ENCODE measurements at places on chromosomes 4 and X. TPM values are rescaled to one million over a fixed set of nuclear protein-coding genes. Genes with fewer than 3 reads are reported as not detected.

GRCh38 chr4:98341309-98341708 lies 80.1 kb downstream of the RAP1GDS1 start:
- DNase-seq, result no peak
- no peaks in the 10 kb centered on the region for H3K36me3 ChIP-seq
- no peaks in the 10 kb centered on the region for H3K4me1 ChIP-seq
- no peak overlapping the region for H3K4me3 ChIP-seq
- H3K27ac ChIP-seq, result no peak overlapping the region
- no peaks in the 10 kb centered on the region for H3K27me3 ChIP-seq

GRCh38 chr4:168183717-168184571 lies 91.6 kb downstream of the ANXA10 start:
- no peaks in the 10 kb centered on the region for H3K4me1 ChIP-seq
- H3K27me3 ChIP-seq, result no peaks in the 10 kb centered on the region
- H3K36me3 ChIP-seq, result no peaks in the 10 kb centered on the region
- H3K27ac ChIP-seq, result no peak overlapping the region
- DNase-seq, result no peak

- no peaks in the 10 kb centered on the region for H3K36me3 ChIP-seq
- H3K4me3 ChIP-seq, result no peak overlapping the region
- no peak overlapping the region for H3K27ac ChIP-seq
- H3K27me3 ChIP-seq, result no peaks in the 10 kb centered on the region
- H3K4me1 ChIP-seq, result no peaks in the 10 kb centered on the region
Measured at GRCh38 chr4:117466388-117466787, 381.0 kb upstream of the TRAM1L1 start.

DNA sequence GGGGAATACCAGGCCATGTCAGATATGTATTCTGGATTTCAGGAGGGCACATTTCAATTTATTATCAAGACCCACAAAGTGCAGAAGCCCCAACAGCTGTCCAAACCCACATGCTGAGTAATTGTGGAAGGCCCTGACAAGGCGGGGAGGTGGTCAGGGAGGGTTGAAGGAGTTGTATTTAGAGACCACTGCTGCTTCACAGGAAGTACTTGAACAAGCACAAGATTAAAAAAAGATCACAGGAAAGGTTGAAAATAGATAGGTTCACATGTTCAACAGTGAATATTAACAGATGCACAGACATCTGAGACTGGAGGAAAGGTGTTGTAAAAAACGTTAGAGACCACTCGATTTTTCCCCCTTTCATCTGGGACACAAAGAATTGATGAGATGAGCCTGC lies 17.9 kb downstream of the ATP8A1 start:
- peaks cover 68% of the 10 kb centered on the region for H3K4me1 ChIP-seq
- H3K36me3 ChIP-seq, result no peaks in the 10 kb centered on the region
- no peaks in the 10 kb centered on the region for H3K27me3 ChIP-seq
- no peak overlapping the region for H3K27ac ChIP-seq
- no peak overlapping the region for H3K4me3 ChIP-seq
- DNase-seq, result no peak

DNA sequence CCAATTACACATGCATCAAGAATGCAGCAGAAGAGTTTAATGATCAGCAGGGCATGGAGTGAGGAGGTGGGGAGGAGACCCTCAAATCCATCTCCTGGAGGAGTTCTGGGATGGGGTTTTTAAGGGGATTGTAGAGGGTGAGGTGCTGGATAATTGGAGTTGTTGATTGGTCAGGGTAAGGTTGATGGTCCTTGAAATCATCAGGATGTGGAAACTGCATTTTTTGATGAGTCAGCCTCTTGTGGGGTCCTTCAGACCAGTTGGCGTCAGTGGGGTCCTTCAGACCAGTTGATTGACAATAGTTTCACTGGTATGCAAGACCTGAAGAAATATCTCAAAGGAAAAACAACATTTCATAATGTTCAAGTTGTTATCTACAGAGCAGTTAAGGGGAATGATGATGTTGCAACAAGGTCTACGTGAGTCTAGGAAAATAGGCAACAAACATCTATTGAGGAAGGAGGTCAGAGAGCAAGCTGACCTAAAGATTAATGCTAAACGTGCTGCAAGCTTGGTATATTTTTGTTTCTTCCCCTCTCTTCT lies 88.3 kb downstream of the NRK start:
- no peaks in the 10 kb centered on the region for H3K36me3 ChIP-seq
- H3K27ac ChIP-seq, result no peak overlapping the region
- DNase-seq, result no peak
- no peak overlapping the region for H3K4me3 ChIP-seq
- H3K4me1 ChIP-seq, result no peaks in the 10 kb centered on the region
- no peaks in the 10 kb centered on the region for H3K27me3 ChIP-seq

DNA sequence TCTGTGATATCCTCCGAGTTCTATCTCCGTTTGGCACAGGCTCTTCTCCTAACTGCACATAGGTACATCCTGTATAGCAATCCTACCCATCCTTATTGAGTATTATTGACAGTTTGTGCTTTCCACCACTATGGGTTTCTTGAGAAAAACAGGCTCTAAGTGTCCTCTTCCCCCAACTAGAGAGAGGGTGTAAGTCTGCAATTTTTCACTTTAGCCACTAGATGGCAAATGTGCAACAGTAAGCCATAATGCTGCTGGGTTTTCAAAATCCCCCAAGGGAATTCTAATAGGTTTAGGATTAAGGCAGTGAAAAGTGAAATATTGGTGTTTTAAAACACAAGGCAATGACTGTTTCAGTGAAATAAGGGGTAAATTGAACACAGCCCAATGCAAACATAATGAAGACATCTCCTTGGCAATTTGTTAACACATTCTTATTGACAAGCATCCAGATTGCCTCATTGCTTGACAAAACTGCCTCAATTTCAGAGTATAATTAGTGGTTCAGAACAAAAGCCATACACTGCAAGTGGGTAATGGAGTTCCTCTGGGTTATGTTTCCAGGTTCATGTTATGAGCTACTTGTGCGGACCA lies 239.0 kb upstream of the HTR2C start:
- no peak for DNase-seq
- no peaks in the 10 kb centered on the region for H3K27me3 ChIP-seq
- H3K4me3 ChIP-seq, result no peak overlapping the region
- H3K27ac ChIP-seq, result no peak overlapping the region
- no peaks in the 10 kb centered on the region for H3K4me1 ChIP-seq

- H3K27ac ChIP-seq, result no peak overlapping the region
- no peaks in the 10 kb centered on the region for H3K36me3 ChIP-seq
- DNase-seq, result no peak
- H3K27me3 ChIP-seq, result no peaks in the 10 kb centered on the region
- H3K4me3 ChIP-seq, result no peak overlapping the region
- no peaks in the 10 kb centered on the region for H3K4me1 ChIP-seq
Measured at GRCh38 chrX:13284570-13284969, 35.3 kb downstream of the ATXN3L start.

- H3K4me1 ChIP-seq, result no peaks in the 10 kb centered on the region
- no peak overlapping the region for H3K27ac ChIP-seq
- H3K36me3 ChIP-seq, result no peaks in the 10 kb centered on the region
- no peaks in the 10 kb centered on the region for H3K27me3 ChIP-seq
- no peak overlapping the region for H3K4me3 ChIP-seq
Measured at GRCh38 chrX:141415889-141416288, 168.6 kb downstream of the SPANXA1 start.

- no peaks in the 10 kb centered on the region for H3K27me3 ChIP-seq
- DNase-seq, result no peak
- no peaks in the 10 kb centered on the region for H3K36me3 ChIP-seq
- no peak overlapping the region for H3K4me3 ChIP-seq
Measured at GRCh38 chr4:127140306-127140705, 492.5 kb upstream of the INTU start.

DNA sequence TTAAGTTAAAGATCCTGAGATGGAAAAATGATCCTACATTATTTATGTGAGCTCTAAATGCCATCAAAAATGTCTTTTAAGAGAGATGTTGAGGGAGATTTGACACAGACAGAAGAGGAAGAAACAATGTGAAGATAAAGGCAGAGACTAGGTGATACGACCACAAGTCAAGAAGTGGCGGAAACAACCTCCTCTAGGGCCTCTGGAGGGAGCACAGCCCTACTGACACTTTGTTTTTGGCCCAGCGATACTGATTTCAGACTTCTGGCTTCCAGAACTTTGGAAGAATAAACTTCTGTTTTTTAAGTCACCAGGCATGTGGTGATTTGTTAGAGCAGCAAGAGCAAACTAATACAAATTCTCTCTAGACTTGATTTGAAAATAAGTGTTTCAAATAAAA lies 1216.1 kb downstream of the FSTL5 start:
- H3K36me3 ChIP-seq, result no peaks in the 10 kb centered on the region
- no peaks in the 10 kb centered on the region for H3K27me3 ChIP-seq
- H3K4me1 ChIP-seq, result no peaks in the 10 kb centered on the region
- no peak overlapping the region for H3K27ac ChIP-seq

- H3K27ac ChIP-seq, result no peak overlapping the region
- no peaks in the 10 kb centered on the region for H3K36me3 ChIP-seq
Measured at GRCh38 chrX:41781500-41781899, 57.5 kb downstream of the GPR82 start.

DNA sequence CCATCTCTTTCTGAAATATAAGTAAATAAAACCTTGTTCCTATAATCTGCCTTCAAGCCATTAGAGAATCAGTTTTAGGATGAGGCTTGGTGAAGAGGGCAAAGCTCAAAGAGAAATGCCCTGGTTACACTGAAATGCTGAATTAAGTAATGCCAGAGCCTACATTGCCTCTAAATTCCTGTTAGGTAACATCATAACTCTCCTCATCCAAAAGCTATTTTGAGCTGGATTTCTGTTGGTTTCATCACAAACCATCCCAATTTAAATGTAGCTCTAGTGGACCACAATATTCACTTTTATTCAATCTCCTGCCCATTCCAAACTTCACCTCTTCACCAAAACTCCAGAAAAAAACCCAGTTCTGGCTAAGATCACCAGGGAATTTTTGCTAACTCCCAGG lies 1319.7 kb upstream of the TENM3 start:
- H3K4me1 ChIP-seq, result no peaks in the 10 kb centered on the region
- H3K27me3 ChIP-seq, result no peaks in the 10 kb centered on the region

DNA sequence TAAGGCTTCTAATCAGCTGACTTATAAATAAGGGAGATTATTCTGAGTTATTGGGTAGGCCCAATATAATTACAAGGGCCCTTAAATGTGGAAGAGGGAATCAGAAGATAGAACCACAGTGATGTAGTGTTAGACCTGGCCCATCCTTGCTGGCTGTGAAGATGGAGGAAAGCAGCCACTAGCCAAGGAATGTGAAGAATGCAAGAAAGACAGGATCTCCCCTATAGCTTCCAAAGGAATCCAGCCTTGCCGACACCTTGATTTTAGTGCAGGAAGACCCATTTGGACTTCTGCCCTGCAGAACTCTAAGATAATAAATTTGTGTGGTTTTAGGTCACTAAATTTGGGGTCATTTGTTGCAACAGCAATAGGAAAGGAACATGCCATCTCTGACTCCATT lies 150.6 kb downstream of the SPATA18 start:
- no peaks in the 10 kb centered on the region for H3K4me1 ChIP-seq
- no peak overlapping the region for H3K27ac ChIP-seq
- no peaks in the 10 kb centered on the region for H3K27me3 ChIP-seq
- H3K4me3 ChIP-seq, result no peak overlapping the region
- H3K36me3 ChIP-seq, result no peaks in the 10 kb centered on the region
- DNase-seq, result no peak

DNA sequence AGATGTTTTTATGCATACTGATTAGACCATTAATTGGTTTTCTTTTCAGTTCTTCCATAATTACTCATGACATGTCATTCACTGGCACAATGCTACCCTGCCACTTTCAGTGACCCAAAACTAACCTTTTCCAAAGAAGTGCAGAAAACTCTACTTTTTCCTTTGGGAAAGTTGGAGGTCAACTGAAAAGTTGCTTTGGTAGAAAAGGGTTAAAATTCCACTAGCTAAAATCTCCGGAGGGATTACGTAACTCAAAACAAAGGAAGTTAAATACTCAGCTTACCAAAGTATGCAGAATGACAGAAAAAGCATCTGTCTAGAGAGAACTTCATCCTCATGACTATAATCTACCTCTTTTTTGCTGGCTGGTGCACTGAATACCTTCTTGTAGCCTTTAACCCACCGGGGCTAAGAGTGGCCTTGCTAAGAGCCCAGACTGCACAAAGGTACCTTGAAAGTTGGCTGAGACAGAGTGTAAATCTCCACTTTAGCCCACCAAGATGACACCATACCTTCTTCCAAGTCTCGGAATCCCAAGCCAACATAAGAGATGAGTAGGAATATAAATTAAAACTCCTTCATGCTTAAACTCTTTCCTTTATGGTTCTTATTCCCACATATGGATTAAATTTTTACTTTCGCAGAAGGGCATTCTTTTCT lies 1099.5 kb upstream of the INTU start:
- H3K27me3 ChIP-seq, result no peaks in the 10 kb centered on the region
- DNase-seq, result no peak
- no peaks in the 10 kb centered on the region for H3K36me3 ChIP-seq
- H3K27ac ChIP-seq, result no peak overlapping the region

DNA sequence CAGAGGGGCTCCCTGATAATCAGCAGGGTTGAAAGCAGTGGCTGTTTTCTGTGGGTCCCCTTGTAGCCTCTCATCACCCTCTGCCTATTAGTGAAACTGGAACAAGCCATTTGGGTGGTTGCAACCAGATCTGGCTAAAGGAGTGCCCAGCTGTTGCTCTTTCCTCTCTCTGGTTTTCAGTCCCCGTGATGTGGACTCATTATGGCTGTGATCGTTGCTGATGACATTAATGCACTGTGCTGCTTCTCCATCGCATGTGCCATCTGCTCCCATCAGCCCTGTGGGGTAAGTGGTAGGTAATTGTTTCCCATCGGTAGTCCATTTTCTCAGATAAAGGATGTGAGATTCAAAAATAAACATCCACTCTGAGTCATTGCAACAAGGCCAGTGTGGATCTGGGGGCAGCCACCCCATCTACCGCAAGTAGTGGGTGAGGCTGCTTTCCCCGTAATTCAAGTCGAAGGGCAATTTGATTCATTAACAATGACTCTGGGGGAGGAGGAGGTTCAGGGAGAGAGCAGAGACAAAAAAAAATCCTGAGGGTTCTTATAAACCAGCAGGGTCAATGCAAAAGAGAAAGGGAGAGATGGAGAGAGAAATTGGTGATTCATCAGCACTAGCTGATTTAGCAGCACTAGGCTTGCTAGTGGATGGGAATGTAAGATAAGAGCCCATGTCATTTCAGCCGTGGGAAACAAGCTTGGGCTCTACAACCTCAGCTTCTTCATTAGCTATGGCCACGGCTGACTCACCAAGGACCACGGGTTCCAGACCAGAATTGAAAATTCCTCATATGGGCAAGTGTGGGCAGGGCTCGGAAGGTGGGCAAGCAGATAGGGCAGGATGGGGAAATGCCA lies 357.8 kb downstream of the MID1IP1 start:
- no peak for DNase-seq
- H3K27ac ChIP-seq, result no peak overlapping the region
- H3K4me1 ChIP-seq, result no peaks in the 10 kb centered on the region
- H3K4me3 ChIP-seq, result no peak overlapping the region

CFAP99 gene
- not detected for total RNA-seq

NLGN4X gene
- total RNA-seq, result not detected

CXCL11 gene
- not detected for total RNA-seq

CPXCR1 gene
- not detected for total RNA-seq

STX18 gene
- total RNA-seq, result 27.1 TPM

ZCCHC13 gene
- total RNA-seq, result not detected

GATA1 gene
- total RNA-seq, result not detected

CT45A1 gene
- not detected for total RNA-seq

SLC10A4 gene
- not detected for total RNA-seq

AMTN gene
- not detected for total RNA-seq

PPP2R3B gene
- 21.2 TPM for total RNA-seq
